HuH-7.5 (cell line): ENCODE measurements at places on chromosomes 11 and 22.

DNA sequence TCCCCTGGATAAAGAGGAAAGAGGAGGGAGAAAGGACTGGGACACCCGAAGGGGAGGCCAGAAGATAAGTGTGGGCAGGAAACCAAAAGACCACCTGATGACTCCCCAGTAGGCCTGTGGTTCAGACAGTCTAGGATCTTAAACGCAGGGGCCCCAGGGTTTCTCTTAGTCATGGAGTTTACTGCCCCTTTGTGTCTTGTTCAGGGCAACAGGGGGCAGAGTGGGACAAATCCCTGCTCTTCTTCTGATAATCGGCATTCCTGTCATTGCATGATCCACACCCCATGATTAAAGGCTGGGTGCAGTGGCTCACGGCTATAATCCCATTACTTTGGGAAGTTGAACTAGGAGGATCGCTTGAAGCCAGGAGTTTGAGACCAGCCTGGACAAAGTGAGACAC is 4.7 kb upstream of the TMPRSS13 start:
- DNase-seq = no peak

GRCh38 chr11:77103319-77103718 is 679 bp downstream of the OMP start:
- DNase-seq = no peak

DNA sequence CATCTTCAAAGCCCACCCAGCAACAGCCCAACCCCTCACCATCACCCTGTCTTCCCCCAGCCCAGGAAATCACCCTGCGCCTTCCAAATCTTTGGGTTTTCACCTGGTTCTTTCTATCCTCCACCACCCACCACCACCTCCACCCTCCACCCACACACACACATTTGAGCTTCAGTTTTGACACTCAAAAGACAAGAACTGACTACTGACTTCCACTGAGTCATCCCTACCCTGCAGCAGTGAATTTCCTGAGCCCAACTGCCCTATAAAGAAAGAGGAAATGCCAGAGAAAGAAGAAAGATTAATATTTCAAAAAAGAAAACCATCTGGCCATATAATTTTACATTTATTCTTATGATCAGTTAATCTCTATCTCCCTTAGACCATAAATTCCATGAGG is 137.5 kb downstream of the CHST1 start:
- no peak for DNase-seq

DNA sequence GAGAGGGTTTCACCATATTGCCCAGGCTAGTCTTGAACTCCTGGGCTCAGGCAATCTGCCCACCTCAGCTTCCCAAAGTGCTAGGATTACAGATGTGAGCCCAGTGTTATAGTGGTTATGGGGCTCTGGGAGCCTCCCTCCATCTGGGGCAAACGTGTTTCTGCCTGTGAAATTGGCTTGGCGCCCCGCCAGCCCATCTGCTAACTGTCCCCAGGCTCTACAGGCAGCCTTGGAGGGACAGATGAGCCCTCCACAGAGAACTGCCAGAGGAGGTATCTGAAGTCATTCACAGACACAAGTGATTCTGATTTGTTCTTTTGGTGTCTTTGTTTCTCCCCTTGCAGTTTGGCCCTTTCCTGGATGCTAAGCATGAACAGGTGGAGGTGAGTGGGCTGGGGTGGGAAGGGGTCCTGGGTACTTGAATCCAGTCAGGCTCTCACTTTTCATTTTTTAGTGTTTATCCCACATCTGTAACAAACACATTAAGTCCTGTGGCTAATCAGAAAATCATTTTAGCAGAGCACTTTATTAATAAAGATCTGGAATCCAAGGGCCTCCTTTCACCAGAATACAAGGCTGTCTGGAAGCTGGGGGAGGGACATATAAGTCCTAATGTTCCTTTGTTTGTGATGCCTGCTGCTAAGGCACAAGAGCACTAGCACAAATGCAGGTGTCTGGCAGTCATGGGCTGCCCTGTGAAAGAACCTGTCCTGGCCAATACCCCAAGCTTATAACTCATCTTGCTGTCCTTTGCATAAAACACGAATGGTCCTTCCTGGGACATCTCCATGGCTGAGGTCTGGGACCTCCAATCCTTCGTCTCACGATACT is 25.7 kb upstream of the CDC42EP2 start:
- no peak for DNase-seq

- no peak for DNase-seq
Measured at GRCh38 chr11:63912678-63913077, 4.3 kb downstream of the RCOR2 start.

GRCh38 chr22:44723801-44724200 is 21.8 kb downstream of the PRR5 start:
- no peak for DNase-seq

DNA sequence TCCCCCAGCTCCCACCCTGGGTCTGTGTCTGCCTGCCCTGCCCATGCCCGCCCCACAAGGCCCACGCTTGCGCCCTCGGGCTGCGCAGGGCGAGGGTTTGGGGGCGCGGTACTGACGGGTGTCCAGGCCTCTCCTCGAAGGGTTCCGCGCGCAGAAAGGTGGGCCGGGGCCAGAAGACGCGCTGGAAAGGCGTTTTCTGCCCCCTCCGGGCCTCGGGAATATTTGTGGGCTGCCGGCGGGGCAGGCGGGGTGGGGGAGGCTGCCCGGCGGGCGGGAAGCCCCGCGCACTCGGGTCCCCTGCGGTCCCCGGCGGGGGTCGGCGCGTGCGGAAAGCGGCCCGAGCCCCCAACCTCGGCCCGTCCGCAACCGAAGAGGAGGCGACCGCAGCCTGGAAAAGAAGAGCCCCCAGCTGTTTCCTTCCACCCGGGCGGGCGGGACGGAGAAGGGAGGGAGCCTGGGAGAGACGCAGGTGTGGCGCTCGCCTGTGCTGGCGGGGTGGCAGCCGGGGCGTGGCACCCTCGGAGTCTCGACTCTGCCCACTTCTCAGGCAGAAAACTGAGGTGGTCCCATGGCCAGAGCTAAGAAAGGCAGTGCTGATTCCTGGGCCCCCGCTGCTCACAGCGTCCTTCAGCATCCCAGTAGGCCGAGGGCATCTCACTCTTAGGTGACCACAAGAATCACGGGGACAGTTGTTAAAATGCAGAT is 59.0 kb downstream of the THAP12 start:
- no peak for DNase-seq

- DNase-seq = no peak
Measured at GRCh38 chr11:1060410-1060809, 14.3 kb upstream of the MUC2 start.

GRCh38 chr11:65474864-65475263 is 24.0 kb upstream of the MALAT1 start:
- DNase-seq = no peak

DNA sequence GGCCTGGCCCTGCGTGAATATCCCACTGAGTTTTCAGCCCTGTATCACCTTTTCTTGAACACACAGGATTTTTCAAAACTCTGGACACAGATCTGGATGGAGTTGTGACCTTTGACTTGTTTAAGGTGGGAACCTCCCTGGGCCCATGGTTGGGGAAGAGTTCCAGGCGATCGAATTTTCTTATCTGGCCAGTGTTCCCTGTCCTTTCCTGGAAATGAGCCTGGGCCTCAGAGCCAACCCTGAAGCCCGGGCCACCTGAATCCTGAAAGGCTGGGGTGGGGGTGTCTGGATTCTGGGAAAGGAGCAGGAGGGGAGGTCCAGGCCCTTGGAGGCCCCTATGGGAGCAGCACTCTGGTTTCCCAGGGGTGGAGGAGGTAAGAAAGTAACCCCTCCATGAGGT is 29.0 kb downstream of the CAPN1 start:
- no peak for DNase-seq

- DNase-seq = no peak
Measured at GRCh38 chr22:39674536-39674935, 104.0 kb downstream of the CACNA1I start.

DNA sequence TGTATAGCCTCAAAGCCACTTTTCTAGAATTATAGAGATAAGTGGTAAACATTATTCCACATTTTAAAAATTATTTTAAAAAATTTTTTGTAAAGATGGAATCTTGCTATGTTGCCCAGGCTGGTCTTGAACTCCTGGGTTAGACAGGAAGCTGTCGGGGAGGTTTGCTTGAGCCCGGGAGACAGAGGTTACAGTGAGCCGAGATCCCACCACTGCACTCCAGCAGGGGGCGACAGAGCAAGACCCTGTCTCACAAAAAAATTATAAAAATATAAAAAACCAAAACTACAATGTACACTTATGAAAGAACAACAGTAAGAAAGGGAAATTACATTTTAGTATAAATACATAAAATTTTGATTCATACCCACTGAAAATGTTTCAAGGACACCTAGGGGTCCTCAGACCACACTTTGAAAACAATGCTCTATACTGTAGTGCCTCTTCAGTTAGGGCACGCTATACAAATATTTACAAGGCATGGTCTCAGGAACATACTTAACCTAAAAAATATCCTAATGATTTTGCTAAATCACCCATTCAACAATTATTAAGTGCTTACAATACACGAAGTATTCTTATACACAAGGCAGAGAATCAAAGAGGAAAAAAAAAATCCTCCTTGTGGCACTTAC is 111.2 kb downstream of the MRTFA start:
- DNase-seq = no peak

DNA sequence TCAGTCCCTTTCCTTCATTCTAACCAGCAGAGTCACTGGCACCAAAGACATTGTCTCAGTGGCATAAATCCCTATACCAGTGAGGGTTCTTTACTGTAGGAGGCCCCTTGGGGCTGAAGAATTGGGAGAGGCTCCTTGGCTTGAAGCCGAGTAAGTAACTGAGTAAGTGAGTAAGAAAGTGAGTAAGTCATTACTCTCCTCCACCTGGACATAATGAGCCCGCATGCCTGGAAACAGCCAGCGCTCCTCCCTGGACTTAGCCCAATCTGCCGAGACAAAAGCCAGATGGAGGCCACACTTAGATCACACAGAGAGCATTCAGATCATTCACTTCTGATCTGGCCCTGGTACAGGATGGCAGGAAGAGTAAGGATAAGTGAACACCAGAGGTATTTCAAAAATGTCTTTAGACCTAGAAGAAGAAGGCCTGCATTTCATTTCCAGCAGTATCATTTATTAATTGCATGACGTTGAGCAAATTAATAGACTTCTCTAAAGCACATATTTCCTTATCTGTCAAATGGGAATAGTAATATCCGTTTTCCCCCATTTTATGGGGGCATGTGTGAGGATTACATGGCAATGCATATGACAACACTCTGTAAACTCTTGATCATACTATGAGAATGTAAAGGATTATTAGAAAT is 8.2 kb upstream of the MICAL3 start:
- no peak for DNase-seq

DNA sequence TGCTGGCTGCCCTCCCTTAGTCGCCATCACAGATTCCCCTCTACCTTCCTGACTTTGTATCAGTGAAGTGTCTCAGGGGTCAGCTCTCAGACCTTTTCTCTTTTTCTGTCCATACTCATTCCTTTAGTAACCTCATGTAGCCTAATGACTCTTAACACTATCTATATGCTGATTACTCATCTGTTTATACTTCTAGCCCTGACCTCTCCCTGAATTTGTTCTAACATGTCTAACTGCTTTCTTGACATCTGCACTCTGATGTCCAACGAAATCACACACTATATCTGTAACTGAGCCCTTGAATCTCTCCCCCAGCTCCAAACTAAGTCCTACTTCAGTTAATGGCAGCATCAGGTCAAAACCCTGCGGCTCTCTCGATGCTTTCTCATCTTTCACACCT is 135.8 kb upstream of the TIMP3 start:
- DNase-seq = no peak

- no peak for DNase-seq
Measured at GRCh38 chr22:46455446-46455845, 82.0 kb downstream of the CELSR1 start.

DNA sequence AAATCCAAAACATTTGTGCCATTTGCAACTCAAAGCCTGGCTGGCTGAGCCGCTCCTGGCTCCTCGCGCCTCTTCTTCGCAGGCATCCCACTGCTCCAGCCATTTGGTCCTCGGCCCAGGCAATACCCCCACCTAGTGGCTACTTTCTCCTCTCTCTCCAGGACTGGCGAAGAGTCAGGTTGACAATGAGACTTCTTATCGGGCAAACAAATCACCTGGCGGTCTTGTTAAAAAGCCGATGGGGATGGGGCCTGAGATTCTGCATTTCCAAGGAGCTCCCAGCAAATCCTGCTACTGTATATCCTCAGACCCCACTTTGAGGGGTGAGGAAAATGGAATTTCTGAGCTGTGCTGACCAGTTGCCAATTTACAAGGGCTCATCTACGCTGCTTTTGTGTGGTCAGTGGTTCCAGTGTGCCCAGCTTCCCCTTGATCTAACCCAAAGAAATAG is 89.0 kb downstream of the ISX start:
- DNase-seq = peak; percentile 51

GRCh38 chr11:108620958-108621772 is 27.6 kb upstream of the EXPH5 start:
- no peak for DNase-seq

GRCh38 chr11:102266099-102266498 is 51.2 kb upstream of the BIRC3 start:
- DNase-seq = no peak

- DNase-seq = no peak
Measured at GRCh38 chr11:1727861-1728260, 22.5 kb downstream of the IFITM10 start.

DNA sequence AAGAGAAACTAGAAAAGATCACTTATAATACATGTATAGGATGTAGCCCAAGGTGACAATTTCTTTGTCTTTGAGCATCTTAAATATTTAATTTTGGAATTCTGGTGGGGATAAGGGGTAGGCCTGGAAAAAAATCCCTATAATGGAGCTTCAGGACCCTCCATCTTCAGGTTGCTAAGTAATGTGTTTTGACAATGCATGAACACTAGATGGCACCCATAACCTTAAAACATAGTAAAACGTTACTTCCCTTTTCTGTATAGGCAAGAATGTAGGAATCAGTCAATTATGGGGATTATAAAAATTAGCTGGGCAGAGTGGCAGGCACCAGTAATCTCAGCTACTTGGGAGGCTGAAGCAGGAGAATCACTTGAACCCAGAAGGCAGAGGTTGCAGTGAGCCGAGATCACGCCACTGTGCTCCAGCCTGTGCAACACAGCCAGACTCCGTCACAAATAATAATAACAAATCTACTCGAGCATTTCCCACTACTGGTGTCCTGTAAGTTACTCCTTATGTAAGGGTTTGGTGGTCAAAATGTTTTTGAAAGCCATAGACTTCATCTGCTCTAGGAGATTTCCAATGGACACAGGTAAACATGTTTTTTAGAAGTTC is 541.9 kb upstream of the CCDC90B start:
- DNase-seq = no peak

GRCh38 chr11:3203221-3204043 is 15.2 kb downstream of the MRGPRG start:
- DNase-seq = no peak

DNA sequence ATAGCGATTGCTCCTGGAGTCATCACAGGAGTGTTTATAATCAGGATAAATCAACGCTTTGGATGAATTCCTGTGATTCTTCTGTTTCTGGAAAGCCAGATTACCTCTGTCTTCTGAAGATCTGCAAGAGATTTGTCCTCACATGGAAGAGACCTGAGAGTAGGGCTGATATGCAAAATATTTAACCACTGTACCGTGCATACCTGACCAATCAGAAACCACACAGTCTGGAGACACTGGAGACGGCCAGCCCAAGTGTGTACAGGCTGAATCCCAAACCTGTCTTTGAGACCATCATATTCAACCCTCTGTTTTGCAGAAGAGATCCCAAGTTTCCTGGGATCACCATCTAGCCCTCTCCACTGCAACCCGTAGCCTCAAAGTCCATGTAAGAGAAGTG is 50.4 kb upstream of the WT1 start:
- DNase-seq = no peak
